Stimulated activated CD4-positive, alpha-beta T cell treated with anti-CD3 and anti-CD28 coated beads, Interleukin-12 subunit alpha, Interleukin-12 subunit beta, amount 100 ng/mL, for 48 hours (primary cell): ENCODE measurements at places on chromosomes 7 and 10.

GRCh38 chr7:44561962-44562621 is 11.6 kb downstream of the DDX56 start:
- no peak for DNase-seq

- DNase-seq, result no peak
These were observed 21.7 kb downstream of the GTF2IRD1 start for GRCh38 chr7:74475243-74475986.

GRCh38 chr7:8380130-8380529 is 53.3 kb upstream of the NXPH1 start:
- no peak for DNase-seq

- no peak for DNase-seq
These were observed 42.3 kb downstream of the TBXAS1 start for GRCh38 chr7:139871331-139871730.

GRCh38 chr7:51666266-51666665 is 349.7 kb upstream of the COBL start:
- no peak for DNase-seq

- DNase-seq, result peak; percentile 14
These were observed 5.7 kb upstream of the GOT1 start for GRCh38 chr10:99435986-99436638.

GRCh38 chr10:34327184-34327583 is 487.9 kb downstream of the PARD3 start:
- DNase-seq, result no peak

DNA sequence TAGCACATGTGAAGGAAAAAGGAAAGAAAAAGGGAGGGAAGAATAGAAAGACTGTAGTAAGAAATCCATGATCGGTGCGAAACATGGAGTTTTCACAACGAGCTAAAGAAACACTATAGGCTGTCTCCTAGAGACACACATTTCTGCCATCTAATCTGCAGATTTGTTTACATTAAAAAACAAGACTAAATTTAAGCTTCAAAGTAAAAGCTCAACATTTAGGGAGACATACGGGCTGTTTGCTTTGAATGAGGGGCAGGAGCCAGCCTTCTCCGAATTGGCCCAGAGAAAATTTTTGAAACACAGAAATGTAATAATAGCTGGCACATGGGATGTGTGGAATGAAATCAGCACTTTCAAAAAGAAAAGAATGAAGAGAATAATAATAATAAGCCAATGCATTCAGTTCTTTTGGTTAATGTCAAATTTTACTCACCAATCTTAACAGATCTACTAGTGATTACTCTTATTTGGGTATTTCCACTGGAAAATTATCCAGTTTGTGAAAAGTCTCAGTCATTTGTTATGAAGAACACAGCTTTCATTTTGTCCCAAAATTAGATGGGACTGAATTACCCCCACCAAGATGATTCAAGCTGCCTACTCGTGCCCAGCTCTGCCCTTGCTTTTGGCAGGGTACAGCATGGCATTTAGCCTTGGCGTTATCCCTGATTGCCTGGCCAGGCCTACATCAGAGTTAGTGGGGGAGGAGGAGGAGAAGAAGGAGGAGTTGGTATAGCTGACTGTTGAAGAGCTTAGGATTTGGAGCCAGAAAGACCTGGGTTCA is 47.1 kb downstream of the MTURN start:
- no peak for DNase-seq

DNA sequence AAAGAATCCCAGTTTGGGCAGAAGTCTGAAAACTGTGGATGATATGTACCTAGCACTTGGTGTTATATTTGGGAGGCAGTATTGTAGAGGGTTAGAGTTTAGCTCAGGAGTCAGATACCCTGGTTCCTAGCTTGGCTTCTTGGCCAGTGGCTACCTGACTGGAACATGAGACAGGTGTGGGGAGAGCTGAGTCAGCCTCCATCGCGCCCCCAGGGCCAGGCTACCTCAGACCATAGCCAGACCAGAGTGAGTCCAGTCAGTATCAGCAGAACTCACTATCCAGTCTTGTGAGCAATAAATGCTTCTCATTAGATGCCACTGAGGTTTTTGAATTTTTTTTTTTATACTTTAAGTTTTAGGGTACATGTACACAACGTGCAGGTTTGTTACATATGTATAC is 26.0 kb downstream of the CYP3A5 start:
- no peak for DNase-seq

- DNase-seq, result no peak
These were observed 57.5 kb upstream of the PPP1R3C start for GRCh38 chr10:91690412-91690811.

GRCh38 chr10:14486777-14487487 is 156.2 kb upstream of the FRMD4A start:
- DNase-seq, result no peak

- DNase-seq, result no peak
These were observed 29.7 kb upstream of the TLX1 start for GRCh38 chr10:101101372-101101881.

GRCh38 chr7:18496341-18496700 is 772 bp downstream of the HDAC9 start:
- DNase-seq, result no peak

GRCh38 chr7:112723416-112723815 is 66.8 kb downstream of the TMEM168 start:
- DNase-seq, result no peak

- DNase-seq, result no peak
These were observed 345.5 kb downstream of the FGFR2 start for GRCh38 chr10:121252756-121253155.

DNA sequence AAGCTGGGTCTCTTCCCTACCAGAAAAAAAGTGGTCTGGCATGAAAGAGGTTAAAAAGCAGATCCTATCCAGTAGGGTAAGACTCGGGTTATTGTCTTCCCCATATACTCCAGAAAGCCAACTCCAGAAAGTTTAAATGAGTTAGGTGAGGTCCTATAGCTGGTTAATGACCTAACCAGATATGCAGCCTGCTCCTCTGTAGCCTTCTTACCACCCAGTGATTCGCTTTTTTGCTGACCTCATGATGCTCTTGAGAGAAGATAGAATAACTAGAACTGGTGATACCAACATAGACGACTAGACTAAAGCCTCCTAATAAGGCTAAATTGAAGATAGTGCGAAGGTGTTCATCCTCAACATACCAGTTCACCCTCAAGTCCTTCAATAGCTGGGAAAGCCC is 675 bp upstream of the GIMAP1 start:
- DNase-seq, result no peak

- no peak for DNase-seq
These were observed 151.0 kb downstream of the PLPP4 start for GRCh38 chr10:120607710-120608703.

DNA sequence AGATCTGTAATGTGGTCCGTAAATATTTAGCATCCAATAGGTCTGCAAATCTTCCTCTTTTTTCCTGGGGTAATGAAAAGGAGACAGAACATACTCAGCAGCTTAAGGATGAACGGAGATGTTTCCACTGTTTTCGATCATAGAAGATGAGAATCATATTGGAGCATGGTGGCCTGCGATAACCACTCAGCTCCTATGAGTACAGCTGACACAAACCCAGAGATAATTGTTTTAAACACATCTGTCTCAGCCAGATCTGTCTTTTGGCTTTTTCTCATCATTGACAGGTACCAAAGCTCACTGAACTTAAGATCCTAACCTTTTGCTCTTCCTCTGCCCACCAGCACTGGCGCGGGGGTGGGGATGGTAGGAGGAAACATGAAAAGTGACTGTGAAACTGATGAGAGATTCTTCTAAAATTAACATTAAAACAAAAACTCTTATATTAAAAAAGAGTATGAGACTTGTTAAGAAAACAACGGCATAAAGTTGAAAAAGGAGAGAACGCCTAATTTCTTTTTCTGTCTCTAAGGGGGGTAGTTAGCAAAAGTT is 71.0 kb downstream of the SVOPL start:
- no peak for DNase-seq

DNA sequence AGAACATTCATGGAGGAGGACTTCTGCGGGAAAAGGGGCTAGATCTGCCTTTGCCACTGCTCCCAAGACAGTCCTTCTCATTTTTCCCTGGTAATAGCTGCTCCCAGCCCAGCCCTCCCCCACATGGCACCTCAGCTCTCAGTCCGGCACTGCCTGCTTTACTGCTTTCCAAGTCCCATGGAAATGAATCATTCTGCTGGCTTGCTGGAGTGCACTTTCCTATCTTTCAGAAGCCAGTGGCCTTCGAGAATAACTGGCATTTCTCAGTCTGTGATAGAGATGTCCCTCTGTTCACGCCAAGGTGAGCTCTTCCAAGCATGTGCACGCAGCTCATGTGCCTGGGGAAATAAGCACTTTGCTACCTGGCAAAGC is 61.4 kb downstream of the SYPL1 start:
- no peak for DNase-seq

- DNase-seq, result no peak
These were observed 54.4 kb upstream of the FAM133B start for GRCh38 chr7:92644406-92645113.

GRCh38 chr10:100183481-100183880 is 2.3 kb downstream of the ERLIN1 start:
- no peak for DNase-seq

- no peak for DNase-seq
These were observed 13.1 kb upstream of the ASB4 start for GRCh38 chr7:95472581-95473161.

DNA sequence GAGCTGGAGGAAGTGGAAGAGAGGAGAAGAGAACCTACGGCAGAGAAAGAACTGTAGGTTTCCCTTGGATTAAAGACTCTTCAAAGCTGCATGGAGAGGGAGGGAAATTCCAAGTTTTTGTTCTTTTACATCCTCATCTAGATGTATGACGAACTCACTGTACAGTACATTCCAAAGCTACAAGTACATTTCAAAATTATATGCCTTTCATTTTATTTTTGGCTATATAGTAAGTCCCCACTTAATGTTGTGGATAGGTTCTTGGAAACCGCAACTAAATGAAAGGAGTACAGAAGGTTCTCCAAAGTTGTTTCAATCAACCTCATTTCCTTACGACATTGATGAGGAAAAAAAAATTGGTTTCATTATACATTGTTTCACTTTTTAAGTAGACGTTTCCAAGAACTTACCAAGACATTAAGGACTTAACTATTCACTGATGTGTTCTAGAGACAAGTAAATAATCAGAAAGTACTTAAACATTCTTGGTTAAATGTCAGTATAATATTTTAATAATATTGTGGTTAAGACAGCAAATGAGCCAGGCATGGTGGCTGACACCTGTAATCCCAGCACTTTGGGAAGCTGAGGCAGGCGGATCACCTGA is 16.1 kb upstream of the JMJD1C start:
- DNase-seq, result no peak

- no peak for DNase-seq
These were observed 22.1 kb upstream of the PDE1C start for GRCh38 chr7:32092346-32092745.

- no peak for DNase-seq
These were observed 173.9 kb downstream of the TNS3 start for GRCh38 chr7:47407821-47408674.
